ENCODE measurements at places on chromosomes 6 and 20.

DNA sequence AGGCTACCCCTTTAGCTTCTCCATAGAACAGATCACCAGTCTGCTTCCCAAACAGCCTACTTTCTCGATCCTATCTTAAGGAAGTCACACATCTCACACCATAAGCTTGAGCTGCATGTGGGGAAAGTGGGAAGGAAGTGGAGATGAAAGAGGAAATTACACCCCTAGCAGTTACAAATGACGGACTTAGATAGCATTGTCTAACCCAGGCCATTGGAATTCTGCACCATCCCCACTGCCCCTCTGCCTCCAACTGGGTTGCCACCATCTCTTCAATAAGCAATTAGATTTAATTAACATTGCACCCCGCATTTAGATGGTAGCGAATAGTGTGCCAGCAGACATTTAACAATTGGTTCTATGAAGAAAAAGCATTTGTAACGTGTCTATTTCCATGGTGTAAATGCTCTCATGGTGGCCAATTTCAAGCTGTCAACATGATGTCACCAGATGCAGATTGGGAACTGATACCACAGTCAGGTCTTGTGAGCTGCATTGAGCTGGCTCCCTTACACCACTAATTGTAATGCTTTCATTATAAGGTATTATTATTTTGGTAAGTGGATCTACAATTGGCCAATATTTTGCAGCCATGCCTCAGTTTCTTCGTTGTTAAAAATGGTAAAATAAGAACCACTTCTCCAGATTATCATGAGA, 124.7 kb downstream of the CD24 start:
- DNase-seq = no peak

GRCh38 chr20:53795170-53795569, 201.5 kb upstream of the ZNF217 start:
- DNase-seq = no peak

- no peak for DNase-seq
Measured at GRCh38 chr6:66126358-66126757, 419.3 kb upstream of the EYS start.

DNA sequence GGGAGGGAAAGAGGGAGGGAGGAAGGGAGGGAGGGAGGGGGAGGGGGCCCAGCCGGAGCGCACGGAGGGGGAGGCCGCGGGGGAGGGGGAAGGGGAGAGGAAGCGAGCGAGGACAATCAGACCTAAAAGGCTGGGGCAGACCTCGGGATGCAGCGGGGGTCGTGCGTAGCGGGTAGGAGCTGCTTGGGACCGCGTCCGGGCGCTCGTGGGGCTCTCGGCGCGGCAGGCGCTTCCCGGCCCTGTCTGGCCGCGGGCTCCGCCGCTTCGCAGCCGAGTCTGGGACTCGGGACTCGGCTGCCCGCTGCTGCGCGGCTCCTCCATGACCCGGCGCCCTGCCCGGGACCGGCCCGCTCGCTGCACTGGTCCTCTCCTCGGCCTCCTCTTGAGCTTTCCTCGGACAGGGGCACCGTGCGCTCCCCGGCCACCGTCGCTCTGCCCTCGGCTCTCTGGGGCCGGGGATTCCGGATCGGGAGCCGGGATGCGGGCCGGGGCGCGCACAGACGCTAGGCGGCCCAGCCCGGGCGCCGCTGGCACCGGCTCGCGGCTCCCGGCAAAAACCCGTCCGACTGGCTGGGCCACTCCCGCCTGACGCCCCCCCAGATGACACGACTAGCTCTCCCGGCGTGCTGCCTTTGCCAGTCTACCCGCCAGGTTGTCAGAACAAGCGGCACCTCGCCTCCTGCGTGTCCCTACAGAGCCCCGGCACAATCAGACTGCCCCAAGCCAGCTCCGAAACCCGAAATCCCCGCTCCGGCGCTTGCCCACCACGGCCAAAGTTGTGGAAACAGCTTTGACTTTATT, 2.2 kb downstream of the TFAP2A start:
- no peak for DNase-seq

- DNase-seq = no peak
Measured at GRCh38 chr6:147341486-147341885, 137.3 kb downstream of the STXBP5 start.

GRCh38 chr6:109701774-109702173, 10.7 kb downstream of the FIG4 start:
- DNase-seq = no peak

- no peak for DNase-seq
Measured at GRCh38 chr20:52402514-52402913, 210.9 kb upstream of the ZFP64 start.

DNA sequence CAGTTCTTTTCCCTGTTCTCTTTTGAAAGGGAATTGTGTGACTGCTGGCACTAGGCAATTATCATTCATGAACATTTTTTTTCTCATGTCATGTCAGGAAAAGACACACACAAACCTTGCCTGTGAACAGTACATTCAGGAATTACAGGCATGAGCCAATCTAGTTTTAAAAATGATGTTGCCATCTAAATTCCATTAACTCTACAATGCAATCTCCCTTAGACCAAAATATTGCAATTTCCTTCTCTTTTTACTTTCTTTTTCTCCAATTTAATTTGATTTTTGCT, 127.5 kb upstream of the STMND1 start:
- DNase-seq = no peak

GRCh38 chr20:37990571-37991151, 42.6 kb downstream of the TTI1 start:
- peak; percentile 25 for DNase-seq

- no peak for DNase-seq
Measured at GRCh38 chr6:4291453-4292403, 156.4 kb upstream of the ECI2 start.

GRCh38 chr6:144843701-144844100, 558.6 kb downstream of the UTRN start:
- DNase-seq = no peak

- DNase-seq = no peak
Measured at GRCh38 chr6:138222901-138223546, 4.7 kb upstream of the PBOV1 start.

- DNase-seq = no peak
Measured at GRCh38 chr6:167851370-167851952, 24.8 kb downstream of the AFDN start.

DNA sequence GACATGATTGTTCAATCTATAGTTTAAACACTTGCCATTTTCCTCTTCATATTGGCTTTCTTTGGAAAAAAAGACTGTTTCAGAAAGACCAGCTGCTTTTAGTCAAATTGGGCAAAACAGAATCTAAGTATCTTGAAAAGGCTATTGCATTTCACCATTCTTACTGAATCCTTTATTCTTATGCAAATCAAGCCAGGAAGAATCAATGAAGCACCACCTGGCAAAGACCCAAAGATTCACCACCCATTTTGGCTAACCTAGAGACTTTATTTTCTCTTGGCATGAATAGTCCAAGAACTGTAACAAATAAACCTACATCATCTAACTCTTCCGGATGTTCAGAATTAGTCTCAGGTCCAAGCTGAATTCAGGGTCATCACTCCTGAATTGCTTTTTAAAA, 71.3 kb upstream of the EYA4 start:
- DNase-seq = no peak

- DNase-seq = no peak
Measured at GRCh38 chr6:63926950-63927927, 291.6 kb downstream of the PHF3 start.

DNA sequence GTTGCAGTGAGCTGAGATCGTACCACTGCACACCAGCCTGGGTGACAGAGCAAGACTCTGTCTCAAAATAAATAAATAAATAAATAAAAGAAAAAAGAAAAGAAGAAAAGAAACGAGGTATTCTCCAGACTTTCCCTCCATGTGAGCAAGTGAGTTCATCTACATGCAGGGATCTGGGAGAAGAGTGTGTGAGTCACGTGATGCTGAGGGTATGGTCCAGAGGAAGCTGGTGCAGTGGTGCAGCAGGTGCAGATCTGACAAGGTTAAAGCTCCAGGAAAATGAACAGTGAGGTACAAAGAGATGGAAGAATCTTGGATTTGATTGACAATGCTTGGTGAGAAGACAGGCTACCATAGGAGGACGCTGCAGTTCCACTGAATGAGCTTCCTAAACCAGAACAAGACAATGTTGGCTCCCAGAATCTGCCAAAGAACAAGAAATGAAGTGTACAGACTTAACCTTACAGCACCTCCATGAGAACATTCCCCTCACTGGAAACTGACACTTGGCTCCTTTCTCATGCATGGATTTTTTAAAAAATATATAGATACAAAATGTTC, 79.5 kb upstream of the BTBD3 start:
- DNase-seq = no peak

GRCh38 chr6:5592886-5593519, 331.7 kb downstream of the FARS2 start:
- DNase-seq = no peak

GRCh38 chr20:10261702-10262101, 43.1 kb downstream of the SNAP25 start:
- DNase-seq = no peak

- DNase-seq = no peak
Measured at GRCh38 chr20:33209789-33210188, 7.4 kb upstream of the BPIFA3 start.

DNA sequence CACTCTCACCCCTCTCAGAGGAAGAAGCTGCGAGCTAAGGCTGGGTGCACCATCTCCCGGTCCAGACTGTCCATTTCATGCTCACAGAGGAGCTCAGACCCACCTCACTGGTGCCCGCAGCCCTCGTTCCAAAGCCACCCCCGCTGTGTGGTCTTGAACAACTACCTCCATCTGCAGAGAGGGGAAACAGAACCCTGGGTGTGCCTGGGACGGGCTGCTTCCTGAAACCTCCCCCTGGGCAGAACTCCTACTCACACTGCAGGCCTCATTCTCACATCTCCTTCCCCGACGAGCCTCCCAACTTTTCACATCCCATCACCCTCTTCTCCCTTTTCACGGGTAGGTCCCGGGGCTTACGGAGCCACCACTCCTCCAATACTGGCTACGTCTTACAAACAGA, 18.1 kb downstream of the PMEPA1 start:
- DNase-seq = no peak

- DNase-seq = no peak
Measured at GRCh38 chr6:150735341-150735851, 130.1 kb upstream of the MTHFD1L start.

DNA sequence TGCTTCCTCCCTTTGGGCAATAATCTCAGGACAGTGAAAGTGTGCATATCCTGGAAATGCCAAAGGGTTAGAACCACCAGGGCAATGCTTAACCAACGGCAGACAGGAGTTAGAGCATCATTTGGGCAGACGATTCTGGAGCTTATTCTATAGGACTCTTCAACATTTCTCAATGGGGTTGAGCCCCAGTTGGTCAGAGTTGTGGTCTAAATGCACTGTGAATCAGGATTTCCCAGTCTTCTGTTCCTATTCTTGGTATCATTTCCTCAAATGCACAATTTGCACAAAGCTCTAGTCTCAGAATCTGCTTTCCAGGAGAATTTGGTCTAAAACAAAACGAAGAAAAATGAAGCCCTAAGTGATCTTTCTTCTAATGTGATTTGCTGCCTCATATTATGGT, 389.6 kb upstream of the JAG1 start:
- no peak for DNase-seq

DNA sequence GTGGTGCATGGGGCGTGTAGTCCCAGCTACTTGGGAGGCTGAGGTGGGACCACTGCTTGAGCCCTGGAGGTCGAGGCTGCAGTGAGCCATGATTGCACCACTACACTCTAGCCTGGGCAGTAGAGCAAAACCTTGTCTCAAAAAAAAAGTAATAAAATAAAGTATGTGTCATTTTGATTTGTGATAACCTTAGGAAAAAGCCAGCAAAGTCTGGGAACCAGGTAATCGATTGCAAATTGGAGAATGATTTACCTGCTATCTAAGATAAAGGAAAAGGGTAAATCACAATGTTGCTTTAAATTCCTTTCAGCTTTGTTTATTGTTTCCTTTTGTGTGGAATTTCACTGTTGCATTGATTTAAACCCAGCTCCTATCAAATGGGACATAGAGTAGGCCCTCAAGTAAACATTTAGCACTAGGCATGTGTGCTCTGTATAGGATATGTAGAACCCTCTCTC, 59.0 kb downstream of the SGK1 start:
- no peak for DNase-seq

DNA sequence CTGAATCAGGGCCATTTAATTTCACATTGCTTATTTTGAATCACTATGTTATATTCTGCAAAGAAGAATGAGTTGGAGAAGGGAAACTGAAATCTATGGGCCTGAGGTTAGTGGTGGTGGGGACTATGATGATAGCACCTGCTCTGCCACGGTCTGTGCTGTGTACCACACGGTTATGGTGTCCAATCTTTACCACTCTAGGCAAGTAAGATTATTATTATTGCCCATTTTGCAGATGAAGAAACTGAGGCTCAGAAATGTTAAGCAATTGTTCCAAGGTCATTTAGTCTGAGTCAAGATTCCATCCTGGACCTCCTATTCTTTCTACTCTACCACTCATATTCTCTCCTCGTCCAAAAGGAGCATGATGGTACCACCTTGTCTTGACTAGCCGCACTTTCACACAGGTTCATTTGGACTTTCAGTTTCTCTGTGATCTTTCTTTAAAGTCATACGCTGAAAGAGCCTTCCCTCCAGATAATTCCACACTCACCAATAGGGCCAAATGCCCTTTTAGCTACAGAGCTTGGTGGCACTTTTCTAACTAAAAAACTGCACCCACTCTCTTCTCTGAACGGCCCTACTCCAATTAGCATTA, 56.2 kb downstream of the GFOD1 start:
- no peak for DNase-seq

DNA sequence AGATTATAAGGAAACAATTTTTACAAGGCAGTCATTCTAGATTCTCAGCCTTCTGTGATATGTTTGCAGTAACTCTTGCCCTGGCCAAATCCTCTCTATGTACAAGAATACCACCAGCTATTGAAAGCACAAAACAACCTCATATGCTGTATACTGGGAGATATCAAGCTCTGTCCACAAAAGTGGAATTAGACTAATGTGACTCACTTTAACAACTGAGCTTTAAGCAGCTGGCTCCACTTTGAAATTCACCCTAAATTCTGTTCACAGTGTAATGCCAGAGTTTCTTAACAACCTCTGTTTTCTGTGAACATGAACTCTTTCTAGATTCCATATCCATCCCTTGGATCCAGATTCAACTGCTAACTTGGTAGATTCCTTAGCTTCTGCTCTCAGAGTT, 47.6 kb downstream of the CHD6 start:
- DNase-seq = no peak

DNA sequence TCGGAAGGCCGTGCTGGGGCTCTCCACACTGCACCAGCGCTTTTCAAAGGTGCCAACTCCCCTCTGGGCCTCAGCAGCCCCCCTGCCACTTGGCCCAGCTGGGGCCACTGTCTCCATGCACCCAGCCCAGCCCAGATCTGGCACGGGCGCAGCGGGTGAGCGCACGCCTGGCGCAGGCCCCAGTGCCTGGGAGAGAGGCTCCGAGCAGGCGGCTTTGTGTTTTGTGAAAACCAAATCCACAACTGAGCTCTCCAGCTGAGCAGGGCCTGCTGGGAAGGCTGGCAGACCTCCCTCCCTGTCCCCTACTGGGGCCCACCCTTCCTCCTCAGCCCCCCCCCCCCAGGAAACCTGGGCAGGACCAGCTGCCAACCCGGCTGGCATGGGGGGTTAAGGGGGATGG, 17.0 kb downstream of the MDGA1 start:
- no peak for DNase-seq

- DNase-seq = no peak
Measured at GRCh38 chr6:20217324-20217855, 5.1 kb upstream of the MBOAT1 start.

Measured in T-helper 22 cell (primary cell).